ENCODE measurements at places on chromosomes 4 and X. TPM values are rescaled to one million over a fixed set of nuclear protein-coding genes. Genes with fewer than 3 reads are reported as not detected.

Gene DSPP
- total RNA-seq, result not detected

Gene F8A3
- total RNA-seq, result 1.0 TPM

Gene MAGED4
- 11.6 TPM for total RNA-seq

Gene DCX
- total RNA-seq, result not detected

Gene EMCN
- total RNA-seq, result not detected

Gene RPL36A
- 2,469 TPM for total RNA-seq

Gene CC2D2A
- 12.6 TPM for total RNA-seq

Gene RHOXF1
- total RNA-seq, result not detected

Gene ADGRA3
- total RNA-seq, result 17.4 TPM

Gene BMX
- total RNA-seq, result not detected

Gene TMPRSS11D
- total RNA-seq, result not detected

Gene SRPK3
- not detected for total RNA-seq

Gene TMPRSS11B
- total RNA-seq, result not detected
